Vagina (tissue), 2 donors: ENCODE measurements at places on chromosomes 1 and 21.

DNA sequence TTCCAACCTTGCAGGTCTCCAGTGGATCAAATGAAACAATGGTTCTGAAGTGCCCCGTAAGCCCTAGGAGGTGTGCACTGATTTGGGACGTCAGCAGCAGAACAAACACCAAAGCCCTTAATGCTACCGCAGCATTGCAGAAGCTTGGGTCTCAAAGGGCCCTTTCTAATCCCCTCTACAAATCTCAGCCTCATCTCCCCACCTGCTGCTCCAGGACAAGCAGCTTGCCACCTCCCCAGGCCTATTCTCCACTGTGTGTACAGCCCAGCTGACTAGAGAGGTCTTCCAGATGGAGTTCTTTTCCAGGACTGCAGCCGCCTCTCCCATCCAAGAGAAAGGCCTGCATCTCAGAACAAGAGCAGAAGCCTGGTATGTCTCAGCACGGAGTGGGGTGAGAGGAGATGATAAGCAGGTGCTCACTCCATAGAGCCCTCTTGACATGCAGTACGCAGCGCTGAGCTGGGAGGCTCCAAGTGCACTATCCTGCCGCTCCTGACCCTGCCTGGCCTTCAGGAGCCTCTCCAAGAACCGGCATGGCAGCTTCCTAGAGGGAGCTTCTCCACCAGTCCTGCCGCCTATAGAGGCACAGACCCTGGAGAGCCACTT, 46.3 kb downstream of the MRPL37 start:
- no peaks in the 10 kb centered on the region for H3K27me3 ChIP-seq
- H3K36me3 ChIP-seq = peaks cover 24% of the 10 kb centered on the region
- no peak overlapping the region for H3K4me3 ChIP-seq
- no peak overlapping the region for H3K27ac ChIP-seq
- DNase-seq = no peak

DNA sequence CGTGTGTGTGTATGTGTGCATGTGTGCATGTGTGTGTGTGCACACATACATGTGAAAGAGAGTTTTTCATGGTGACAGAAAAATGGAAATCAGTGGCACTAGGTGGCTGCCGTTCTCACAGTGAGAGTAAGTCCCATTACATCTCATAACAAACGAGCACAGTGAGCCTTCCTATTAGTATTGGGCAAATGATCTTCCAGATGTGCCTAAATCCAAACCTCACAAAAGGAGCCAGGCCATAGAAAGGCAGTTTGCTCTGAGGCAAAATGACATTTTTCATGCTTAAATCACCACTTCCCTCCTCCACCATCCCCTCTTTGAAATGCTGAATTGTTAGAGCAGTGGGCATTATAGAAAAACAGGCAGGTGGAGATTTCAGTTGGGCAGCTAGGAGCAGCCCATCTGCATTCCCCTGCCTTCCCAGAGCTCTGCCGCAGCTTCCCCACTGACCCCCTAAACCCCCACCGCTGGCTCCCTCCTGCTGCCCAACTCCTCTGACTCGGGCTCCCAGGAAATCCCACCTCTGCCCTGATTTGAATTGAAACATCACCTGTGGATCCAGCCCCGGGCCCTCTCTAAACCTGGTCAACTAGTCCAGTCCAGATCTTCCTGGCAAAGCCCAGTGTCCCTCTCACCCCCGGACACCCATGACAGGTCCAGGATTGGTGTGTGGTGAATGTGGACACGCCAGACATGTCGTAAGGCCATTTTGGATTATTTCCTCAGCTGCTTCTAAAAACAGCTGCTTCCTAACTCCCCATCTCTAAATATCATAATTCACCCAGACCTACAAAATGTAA, 190.5 kb downstream of the SEC16B start:
- H3K27ac ChIP-seq = no peak overlapping the region
- H3K27me3 ChIP-seq = no peaks in the 10 kb centered on the region
- no peaks in the 10 kb centered on the region for H3K36me3 ChIP-seq

- no peak for DNase-seq
- no peak overlapping the region for H3K4me3 ChIP-seq
- H3K4me1 ChIP-seq = no peaks in the 10 kb centered on the region
- no peak overlapping the region for H3K27ac ChIP-seq
- no peaks in the 10 kb centered on the region for H3K27me3 ChIP-seq
- H3K36me3 ChIP-seq = no peaks in the 10 kb centered on the region
Measured at GRCh38 chr21:39637197-39637970, 24.6 kb downstream of the B3GALT5 start.

DNA sequence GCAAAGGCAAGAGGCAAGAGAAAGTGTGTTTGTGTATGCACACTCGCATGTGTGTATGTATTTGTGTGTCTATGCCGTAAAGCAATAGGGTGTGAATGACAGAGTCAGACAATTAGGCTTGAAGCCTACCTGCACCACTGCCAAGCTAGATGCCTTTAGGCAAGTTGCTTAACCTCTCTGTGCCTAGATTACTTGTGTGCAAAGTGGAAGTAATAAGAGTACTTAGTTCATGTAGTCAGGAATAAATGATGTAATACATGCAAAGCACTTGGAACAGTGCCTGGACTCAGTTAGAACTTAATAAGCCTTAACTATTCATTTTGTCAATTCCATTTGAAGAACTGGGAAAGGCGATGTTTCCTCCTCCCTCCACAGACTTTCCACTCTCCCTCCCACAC, 31.7 kb downstream of the LAMB3 start:
- DNase-seq = no peak
- H3K27me3 ChIP-seq = no peaks in the 10 kb centered on the region
- H3K27ac ChIP-seq = no peak overlapping the region
- no peaks in the 10 kb centered on the region for H3K36me3 ChIP-seq

DNA sequence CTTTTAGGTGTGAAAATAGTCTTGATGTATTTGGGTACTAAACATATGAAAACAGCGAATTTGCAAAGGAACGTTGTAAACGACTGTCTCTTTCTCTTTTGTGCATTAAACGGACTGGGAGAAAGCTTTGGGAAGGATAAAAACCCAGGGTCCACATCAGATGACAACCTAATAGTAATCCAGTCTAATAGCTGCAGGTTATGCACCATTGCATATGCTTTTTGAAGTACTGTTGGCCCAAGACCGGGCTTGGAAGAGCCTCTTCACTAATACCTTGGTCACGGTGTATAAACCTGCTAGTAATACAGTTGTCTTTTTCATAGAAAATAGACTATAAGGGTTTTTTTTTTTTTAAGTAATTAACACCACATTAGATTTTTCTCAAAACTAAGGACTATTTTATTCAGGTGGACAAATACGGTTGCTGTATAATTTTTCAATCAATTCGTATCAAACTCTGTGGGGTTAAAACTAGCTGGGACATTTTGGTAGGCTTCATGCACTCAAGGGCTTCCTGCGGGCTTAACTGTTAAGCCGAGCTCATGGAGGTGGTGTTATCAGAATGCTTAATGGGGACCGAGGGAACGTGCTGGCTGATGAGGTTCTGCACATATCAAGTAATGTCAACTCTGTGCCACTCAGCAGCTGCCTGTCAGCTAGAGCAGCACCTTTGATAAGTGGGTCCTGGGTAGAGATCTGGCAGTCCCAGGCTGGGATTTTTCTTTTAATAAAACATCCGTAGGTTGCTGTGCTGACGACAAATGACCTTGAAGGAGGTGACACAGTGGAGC, 2.1 kb downstream of the RYR2 start:
- no peak for DNase-seq
- peak overlapping the region; percentile 48 for H3K4me3 ChIP-seq
- H3K36me3 ChIP-seq = no peaks in the 10 kb centered on the region
- peaks cover 9% of the 10 kb centered on the region for H3K4me1 ChIP-seq
